GDM1 (cell line): ENCODE measurements at places on chromosomes 4 and X.

- no peak for DNase-seq
Measured at GRCh38 chr4:147749811-147750321, 18.0 kb downstream of the ARHGAP10 start.

GRCh38 chr4:137032222-137032621 is 500.1 kb downstream of the PCDH18 start:
- no peak for DNase-seq

- no peak for DNase-seq
Measured at GRCh38 chr4:74934016-74934831, 1.3 kb downstream of the PARM1 start.

GRCh38 chr4:110344165-110344564 is 131.8 kb upstream of the ENPEP start:
- DNase-seq = no peak

DNA sequence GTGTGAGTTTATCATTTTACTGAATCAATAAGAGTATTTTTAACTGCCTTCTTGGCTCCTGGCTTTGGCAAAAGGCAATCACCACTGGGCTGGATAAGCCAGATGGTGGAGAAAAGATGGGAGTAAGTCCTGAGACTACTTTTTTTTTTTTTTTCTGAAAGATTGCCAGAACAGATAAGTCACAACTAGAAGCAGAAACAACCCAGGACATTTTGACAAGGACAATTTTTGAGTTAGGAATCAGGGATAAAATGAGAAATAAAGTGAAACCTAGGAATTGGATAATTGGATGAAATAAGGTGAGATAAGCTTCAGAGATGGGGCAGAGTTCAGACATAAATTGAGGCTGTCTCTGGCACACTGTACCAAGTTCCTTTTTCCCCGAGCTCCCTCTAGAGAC is 471.0 kb downstream of the KLHL13 start:
- no peak for DNase-seq

GRCh38 chr4:153294631-153295030 is 49.9 kb upstream of the MND1 start:
- DNase-seq = no peak

GRCh38 chr4:24244663-24245490 is 339.5 kb downstream of the DHX15 start:
- DNase-seq = no peak

- no peak for DNase-seq
Measured at GRCh38 chr4:109004418-109004817, 241.6 kb upstream of the ETNPPL start.

DNA sequence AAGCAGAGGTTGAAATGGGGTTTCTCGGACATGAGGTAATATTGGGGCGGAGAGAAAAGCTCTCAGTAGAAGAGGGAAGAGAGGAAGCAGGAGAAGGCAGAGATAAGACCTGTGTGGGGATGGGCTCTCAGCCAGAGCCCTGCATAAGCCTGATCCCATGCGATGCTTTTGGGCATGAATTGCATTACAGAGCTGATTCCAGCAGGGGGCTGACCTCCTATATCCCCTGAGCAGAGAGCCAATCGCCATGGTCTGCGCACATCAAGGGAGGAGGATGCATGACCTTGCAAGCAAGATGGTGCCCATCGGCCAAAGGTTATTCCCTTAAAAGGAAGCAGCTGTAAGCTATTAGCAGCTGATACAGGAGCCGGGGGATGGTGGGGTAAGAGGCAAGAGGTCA is 7.6 kb downstream of the ANOS1 start:
- no peak for DNase-seq

DNA sequence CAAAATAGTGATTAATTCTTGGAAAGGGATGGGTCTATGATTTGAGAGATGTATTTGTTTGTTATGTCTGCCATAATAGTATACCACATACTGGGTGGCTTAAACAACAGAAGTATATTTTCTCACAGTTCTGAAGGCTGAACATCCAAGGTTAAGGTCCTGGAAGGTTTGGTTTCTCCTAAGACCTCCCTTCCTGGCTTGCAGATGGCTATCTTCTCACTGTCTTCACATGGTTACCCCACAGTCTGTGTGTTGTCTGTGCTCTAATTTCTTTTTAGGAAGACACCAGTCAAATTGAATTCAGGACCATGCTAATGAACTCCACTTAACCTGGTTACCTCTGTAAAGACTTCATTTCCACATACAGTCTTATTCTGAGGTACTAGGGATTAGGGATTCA is 25.6 kb downstream of the CXCL2 start:
- no peak for DNase-seq

DNA sequence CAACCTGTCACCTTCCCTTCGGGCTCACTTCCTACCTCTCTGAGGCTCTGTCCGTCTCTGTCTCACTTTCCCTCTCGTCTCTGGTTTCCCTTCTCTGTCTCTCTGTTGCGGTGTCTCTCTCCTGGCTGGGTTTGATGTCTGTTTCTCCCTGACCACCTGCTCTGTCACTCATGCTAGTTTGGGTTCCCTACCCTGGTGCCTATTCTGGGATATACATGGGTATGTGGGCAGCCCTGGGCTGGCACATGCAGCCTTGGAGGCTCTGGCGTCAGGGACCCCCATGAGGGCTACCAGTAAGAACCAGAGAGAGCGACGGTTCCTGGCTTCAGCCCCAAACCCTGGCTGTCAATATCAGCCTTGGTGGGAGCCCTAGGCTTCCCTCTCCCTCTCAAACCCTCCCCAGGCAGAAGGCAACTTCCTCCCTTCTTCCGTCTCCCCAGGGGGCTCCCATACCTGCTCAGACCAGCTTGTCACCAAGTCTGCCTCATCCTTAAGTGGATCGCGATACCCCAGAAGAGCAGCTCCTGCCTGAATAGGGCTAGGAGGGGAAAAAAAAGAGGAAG is 314 bp downstream of the DNASE1L1 start:
- DNase-seq = no peak

- no peak for DNase-seq
Measured at GRCh38 chr4:72094059-72094797, 62.4 kb downstream of the NPFFR2 start.

GRCh38 chr4:119299741-119300100 is 22.2 kb downstream of the FABP2 start:
- no peak for DNase-seq

DNA sequence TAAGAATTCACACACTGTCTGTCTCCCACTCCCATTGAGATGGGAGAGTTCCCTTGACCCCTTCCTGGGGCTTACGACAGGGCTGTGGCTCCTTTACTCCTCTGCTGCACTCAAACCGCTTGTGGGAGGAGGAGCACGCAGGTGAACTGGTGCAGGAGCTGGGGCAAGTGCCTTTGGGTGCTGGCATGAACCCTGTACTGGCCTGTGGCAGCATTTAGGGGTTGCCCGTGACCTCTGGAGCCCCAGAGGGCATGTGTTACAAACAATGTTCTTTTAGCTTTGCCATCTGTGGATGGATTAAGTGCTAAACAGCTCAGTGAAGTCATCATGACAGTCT is 21.8 kb upstream of the FTHL17 start:
- no peak for DNase-seq

GRCh38 chrX:74924449-74925224 is 615 bp downstream of the NEXMIF start:
- DNase-seq = no peak

DNA sequence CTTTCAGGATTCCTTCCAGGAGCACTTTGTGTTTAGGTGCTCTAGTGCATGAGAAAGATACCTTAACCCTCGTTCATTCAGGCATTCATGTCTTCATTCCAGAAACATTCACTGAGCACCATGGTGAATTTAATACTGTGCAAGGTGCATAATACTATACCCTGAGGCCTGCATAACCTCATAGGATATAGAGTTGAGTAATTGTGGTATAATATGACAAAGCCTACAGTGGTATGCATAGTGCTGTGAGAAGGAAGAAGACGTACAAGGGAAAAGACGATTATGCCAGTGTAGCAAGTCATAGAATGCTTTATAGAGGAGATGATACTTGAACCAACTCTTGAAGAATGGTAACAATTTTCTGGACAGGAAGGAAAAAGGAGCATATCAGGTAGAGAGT is 34.3 kb downstream of the MTM1 start:
- DNase-seq = no peak

- DNase-seq = no peak
Measured at GRCh38 chrX:38205039-38205438, 15.6 kb downstream of the SRPX start.

- DNase-seq = no peak
Measured at GRCh38 chr4:134862116-134862515, 660.5 kb upstream of the PABPC4L start.

DNA sequence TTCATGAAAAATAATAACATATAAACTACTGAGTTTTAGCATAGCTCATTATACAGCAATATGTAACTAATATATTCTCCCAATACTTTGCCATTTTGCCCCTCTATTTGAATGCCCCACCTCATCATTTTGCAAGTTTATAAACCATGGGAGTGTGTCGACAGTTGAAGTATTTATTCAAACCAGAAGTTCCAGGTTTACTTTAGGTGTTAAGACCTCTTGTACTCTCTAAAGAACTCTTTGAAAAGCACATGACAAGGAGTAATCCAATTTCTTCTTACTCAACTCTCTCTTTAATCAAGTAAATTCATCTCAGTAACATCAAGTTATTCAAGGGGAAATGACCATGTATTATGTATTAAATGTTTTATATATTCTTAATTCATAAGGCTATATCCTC is 240.7 kb downstream of the COX18 start:
- no peak for DNase-seq

DNA sequence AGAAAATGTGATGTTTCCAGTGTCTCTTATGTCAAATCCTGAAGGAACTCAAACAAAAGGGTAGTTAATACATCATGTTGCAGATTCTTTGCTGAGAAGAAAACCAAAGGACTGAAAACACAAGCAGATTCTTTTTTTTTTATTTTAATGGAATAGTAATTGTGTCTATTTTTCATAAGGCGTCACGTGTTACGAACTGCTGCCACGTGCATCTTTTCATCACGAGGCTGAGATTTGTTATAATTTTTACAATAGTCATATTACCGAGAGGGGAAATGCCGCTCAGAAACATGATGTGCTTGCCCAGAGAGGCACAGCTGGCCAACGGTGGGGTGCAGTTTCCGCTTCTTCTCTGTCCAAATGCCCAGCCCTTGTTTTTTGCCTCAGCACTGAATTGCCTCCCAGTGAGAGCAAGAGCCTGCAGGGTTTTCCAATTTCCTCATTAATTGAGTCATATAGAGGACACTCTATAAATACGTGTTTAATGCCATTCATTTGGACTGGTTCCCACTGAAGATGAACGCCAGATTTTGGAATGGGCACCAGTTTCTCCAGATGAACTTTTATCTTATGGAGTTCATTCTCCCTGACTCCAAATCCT is 225.3 kb downstream of the STK32B start:
- DNase-seq = no peak

GRCh38 chr4:104066533-104066932 is 346.7 kb upstream of the TACR3 start:
- no peak for DNase-seq

- DNase-seq = no peak
Measured at GRCh38 chr4:121041307-121042090, 30.8 kb downstream of the NDNF start.

GRCh38 chr4:4824232-4824631 is 35.2 kb upstream of the MSX1 start:
- no peak for DNase-seq

- no peak for DNase-seq
Measured at GRCh38 chrX:109384699-109385098, 97.2 kb downstream of the GUCY2F start.

GRCh38 chrX:118423558-118423957 is 72.1 kb upstream of the DOCK11 start:
- no peak for DNase-seq

DNA sequence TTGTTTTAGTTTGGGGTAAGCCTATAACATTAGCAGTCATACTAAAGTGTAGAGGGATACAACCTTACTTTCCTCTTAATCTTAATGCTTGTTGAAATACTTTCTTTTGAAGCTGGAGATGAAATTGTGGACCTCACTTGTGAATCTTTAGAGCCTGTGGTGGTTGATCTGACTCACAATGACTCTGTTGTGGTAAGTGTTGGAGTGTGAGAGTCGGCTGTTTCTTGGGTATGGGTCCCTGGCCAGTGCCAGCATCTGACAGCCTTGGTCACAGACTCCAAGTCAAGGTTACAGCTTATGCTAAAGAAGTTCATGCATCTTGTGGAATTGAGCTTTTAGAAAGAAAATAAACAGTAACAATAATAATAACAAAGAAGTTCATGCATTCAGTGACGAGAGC is 31.6 kb downstream of the RNF4 start:
- DNase-seq = no peak

DNA sequence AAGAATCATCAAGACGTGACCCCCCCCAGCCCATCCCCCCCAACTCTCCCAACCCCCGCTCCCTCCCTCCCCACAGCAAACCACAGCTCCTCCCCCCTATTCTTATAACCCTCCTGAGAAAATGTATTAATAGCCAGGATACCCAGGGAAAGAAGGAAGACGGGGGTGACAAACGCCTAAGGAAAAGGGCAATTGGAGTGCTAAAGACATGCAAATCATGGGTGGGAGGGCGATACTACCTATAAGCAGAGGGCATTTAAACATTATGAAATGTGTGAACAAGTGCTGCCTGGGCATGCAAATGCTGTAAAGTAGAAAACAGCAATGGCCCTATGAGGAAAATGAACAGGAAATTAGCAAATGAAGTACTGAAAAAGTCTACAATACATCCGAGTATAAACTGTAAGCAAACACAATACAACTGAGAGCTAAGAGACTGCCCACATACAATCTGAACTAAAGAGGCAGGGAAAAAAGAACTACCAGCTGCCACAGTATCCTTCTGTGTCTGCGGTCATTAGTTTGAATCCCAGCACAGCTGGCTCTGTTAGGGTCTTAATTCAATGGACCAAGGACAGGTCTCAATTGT is 2.4 kb downstream of the CXXC4 start:
- DNase-seq = no peak

DNA sequence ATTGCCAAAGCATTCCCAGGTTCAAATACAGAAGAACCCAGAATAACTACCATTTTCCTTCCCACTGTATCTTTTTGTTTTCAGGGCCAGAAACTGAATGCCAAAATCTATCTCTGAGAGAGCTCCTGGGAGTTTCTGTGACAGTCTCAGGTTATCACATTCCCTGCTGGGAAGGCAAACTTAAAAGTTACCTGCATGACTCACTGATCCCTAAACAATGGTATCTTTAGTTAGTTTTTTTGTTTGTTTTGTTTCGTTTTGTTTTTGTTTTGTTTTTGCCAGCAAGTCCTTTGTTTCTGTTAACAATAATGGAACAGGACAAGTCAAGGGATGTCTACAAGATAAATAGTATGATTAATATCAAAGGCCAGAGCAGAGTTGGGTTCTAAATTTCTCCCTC is 34.3 kb downstream of the PAPSS1 start:
- no peak for DNase-seq

DNA sequence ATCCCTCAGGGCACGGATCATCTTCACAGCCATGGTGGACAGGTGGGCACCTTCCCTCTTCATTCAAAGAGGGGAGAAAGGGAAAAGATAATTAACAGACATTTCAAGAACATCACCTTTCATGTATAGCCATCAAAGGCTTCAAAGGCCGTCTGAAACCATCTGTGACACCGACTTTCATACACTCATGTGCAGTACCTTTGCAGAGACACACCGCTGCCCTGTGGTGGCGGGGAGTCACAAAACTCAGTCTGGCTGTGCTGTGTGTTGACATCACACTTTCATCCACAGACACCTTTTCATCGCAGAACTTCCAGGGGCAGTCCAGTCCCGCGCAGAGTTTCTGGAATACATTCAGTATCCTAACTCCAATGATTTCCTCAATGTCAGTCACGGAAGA is 47.6 kb upstream of the MTNR1A start:
- no peak for DNase-seq

GRCh38 chr4:15470128-15470475 is 420 bp downstream of the CC2D2A start:
- no peak for DNase-seq

- no peak for DNase-seq
Measured at GRCh38 chr4:185801471-185801870, 10.5 kb downstream of the SORBS2 start.

GRCh38 chr4:7947927-7948326 is 8.3 kb upstream of the AFAP1 start:
- DNase-seq = no peak
